ENCODE measurements at places on chromosomes 5 and 9.
A peak's percentile ranks its signal among the peaks of the same experiment; 100 is the strongest.

DNA sequence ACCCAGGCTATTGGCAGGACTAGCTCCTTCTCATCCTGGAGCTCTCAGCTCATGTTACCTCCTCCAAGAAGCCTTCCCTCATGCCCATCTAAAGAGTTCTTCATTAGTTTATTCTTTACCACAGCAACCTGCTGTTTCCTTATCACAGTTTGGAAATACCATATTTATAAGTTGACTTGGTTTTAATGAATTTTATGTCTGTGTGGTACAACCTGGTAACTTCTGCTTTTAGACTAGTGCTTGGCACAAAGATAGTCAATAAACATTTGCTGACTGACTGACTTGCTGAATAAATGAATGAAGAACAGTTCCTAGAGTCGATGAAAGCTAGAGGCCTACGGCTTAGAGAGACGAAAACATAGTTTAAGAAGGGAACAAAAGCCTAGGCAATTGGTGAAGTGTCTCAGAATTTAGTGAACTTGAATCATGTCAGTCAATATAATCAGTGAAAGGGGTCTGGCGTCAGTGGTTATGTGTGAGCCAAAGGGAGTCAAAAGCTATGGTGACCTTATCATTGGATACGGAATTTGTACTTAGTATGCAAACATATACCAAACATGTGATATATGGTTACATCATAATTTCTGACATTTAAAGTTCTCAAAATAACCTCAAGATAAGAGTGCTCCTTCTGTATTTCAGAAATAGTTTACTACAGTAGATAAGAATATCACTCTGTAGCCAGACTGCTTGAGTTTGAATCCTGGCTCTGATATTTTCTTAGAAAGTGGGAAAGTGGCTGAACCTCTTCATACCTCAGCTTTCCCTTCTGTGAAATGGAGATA lies 239.5 kb downstream of the MCTP1 start:
- no peak for DNase-seq

DNA sequence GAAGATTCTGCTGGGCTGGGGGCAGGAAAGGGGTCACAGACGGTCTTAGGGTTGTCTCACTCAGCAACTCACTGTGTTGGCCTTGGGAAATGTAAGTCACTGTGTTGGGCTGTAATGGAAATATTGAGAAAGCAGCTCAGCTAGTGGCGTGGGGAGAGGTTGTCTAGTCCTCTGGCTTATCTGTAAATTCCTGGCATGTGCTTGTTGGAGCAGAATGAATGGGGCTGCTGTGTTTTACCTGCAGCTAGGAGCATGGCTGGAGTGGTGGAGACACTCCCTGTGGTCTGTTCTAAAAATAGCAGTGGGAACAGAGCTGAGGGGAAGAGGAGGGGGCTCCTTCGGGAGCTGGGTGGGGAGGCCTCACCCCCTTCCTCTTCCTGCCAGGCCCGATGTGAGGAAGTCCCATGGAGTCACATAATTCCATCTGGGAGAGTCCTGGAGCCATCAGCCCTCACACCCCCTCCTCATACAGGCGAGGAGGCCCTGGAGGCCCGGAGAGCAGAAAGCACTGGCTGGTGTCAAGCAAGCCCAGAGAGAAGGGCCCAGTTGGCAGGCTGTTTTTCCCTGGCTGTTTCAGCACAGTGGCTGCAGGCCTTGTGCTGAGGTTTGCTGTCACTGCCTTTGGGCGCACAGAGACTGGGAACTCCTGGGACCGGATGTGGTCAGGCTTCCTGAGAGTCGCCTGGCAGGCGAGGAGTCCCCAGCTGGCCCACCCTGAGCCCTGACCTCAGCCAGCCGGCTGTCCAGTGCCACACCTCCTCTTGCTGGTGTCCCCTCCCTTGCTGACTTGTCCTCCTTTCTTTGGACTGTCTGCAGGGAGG lies 84.9 kb downstream of the RGS3 start:
- DNase-seq = peak; percentile 11

- DNase-seq = no peak
These were observed 98.5 kb downstream of the MTREX start for GRCh38 chr5:55406292-55406691.

- DNase-seq = no peak
These were observed 118.0 kb downstream of the FSTL4 start for GRCh38 chr5:133494232-133494922.

DNA sequence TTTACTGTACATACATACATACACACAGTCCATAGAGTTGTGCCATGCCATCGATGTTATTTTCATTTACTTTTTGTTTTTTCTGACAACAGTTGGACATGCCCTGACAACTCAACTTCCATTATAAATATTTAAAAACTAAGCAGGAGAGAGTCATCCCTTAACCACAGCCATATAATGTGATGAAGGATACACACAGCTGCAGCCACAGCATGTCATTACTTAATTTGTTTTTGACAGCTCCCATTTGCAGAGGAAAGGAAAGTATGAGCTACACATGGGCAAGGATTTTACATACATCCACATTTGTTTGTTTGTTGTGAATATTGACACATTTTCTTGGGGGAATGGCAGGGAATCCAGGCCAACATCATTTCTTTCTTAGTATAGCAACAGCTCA lies 91.5 kb upstream of the TUT7 start:
- DNase-seq = no peak

GRCh38 chr5:40646266-40646665 lies 33.4 kb upstream of the PTGER4 start:
- DNase-seq = no peak

GRCh38 chr9:123329329-123329955 lies 26.6 kb upstream of the CRB2 start:
- DNase-seq = no peak

DNA sequence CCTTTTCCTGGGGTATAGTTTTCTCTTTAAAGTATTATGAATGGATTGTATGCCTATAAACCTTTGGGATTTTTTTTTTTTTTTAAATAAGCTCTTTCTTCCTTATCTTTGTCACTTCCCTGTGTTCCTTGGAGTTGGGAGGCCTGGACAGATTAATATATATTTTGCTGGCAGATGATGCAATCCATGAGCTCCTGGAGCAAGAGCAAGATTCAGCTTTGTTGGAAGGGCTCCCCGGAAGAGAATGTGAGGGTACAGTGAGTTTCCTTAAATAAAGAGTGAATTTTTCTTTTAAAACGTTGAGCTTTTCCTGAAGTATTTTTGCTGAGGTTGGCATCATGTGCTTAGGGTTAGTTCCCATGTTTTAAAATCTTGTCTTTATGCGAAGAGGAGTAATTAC lies 98.7 kb upstream of the SLC28A3 start:
- DNase-seq = no peak
